ENCODE measurements at places on chromosomes 3 and 15. TPM values are rescaled to one million over a fixed set of nuclear protein-coding genes. Genes with fewer than 3 reads are reported as not detected.

DNA sequence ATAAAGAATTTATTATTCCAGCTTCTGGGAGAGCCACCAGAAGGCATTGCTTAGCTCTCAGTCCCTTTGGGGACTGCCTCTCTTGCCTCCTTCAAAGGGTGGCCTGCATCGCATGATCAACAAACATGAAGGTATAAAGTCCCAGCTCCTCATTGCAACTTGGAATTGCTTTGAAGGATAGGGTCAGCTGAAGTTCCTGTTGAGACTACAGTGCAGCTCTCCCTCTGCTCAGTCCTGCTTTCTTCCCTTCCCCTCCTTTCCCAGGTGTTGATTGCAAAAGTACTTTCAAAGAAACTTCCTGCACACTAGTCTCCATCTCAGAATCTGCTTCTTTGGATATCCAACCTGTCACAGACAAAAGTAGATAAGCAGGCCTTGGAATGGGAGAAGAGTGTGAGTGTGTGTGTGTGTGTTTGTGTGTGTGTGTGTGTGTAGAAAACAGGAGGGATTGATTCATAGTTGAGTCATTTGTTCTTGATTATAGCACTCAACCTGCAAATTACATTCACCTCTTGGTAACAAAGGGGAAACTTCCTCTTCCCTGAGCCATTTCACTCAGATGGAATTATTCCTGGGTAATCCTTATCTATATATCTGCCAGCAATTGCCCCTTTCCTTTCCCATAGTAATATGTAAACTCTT, 13.7 kb downstream of the CCR8 start:
- no peak for DNase-seq

DNA sequence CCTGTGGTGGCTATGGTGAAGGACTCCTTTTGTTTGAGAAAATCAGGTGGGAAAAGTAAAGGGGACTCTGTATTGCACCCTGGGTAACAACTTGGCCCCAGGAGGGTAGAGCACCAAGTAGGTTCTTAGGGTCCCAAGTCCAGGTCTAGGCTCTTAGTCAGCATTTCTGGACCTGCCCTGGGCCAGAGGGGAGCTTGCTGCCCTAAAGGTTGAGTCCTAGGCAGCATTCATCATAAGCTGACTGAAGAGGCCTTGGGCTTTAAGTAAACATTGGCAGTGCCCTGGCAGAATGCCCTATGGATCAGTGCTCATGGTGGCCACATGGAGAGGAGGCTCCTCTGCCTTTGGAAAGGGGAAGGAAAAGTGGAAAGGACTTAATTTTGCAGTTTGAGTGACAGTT, 268.5 kb upstream of the CTNNB1 start:
- DNase-seq, result no peak

DNA sequence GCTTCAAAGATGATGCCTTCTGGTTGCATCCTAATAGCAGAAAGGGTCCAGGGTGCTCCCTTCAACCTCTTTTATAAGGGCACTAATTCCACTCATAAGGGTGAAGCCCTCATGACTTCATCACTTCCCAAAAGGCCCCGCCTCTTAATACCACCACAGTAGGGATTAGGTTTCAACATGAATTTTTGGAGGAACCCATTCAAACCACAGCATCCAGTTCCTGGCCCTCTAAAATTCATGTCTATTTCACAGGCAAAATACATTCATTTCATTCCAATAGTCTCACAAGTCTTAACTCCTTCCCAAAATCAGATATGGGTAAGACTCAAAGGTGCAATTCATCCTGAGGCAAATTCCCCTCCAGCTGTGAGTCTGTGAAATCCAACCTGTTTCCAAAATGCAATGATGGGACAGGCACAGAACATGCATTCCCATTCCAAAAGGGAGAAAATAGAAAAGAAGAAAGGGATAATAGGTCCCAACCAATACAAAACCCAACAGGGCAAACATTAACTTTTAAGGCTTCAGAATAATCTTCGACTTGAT, 124.0 kb downstream of the ATP1B3 start:
- no peak for DNase-seq

DNA sequence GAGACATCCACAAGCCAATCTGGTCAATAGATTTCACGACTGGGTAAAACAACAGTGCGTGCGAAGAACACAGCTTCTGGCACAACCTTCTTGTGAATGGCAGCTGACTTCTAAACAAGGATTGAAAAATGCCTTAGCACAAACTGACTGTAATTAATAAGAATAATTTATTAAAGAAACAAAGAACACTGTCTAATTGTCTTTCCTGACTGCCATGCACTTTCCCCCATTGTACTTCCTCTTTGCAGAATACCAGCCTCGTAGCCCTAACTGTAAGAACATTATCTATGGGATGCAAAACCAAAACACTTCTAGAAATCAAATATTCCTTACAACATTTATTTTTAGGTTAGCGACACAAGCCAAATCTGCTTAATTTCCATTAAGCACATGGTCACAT, 6.5 kb downstream of the FOXP1 start:
- no peak for DNase-seq

DNA sequence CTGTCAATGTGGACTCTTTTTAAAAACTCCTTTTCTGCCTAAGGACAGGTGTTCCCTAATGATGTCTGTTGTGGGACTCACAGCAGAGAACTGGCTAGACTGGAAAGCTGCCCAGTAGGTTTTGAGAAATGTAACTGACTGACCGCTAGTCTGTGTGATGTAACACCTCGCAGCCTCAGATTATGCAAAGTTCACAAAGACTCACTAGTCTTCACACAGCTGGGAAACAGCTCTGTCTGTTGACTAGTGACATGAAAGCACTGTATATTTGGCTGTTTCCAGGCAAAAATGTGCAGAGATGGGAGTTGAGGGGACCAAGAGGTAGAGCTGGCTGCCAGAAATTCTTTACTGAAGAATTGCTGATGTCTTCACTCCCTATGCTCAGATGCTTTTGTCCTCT, 10.3 kb downstream of the PDZRN3 start:
- no peak for DNase-seq

DNA sequence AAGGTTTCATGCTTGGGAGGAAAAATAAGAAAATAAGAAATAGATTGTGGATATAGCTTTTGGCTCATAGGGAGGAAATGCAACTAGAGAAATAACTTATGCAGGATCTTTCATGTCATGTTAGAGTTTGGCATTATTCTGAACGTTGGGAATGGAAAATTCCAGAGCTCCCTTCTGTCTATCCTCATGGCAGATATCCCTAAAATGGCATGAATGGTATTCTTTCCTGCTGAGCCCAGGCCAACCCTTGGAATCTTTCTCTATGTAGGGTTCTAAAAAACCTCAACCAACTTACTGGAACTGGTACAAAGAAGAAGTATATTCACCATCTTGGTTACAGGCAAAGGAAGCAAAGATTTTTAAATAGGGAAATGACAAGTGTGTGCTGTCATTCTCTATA, 212.5 kb downstream of the CHST2 start:
- no peak for DNase-seq

MKRN2OS gene
- 1.7 TPM for polyA plus RNA-seq

NRROS gene
- polyA plus RNA-seq, result 4.5 TPM

PPP4R2 gene
- polyA plus RNA-seq, result 105 TPM

ADPRH gene
- polyA plus RNA-seq, result 6.8 TPM
